SK-N-SH treated with all-trans-retinoic acid at 6 μM for 48 hours (cell line): ENCODE measurements at places on chromosomes 11 and 22.

DNA sequence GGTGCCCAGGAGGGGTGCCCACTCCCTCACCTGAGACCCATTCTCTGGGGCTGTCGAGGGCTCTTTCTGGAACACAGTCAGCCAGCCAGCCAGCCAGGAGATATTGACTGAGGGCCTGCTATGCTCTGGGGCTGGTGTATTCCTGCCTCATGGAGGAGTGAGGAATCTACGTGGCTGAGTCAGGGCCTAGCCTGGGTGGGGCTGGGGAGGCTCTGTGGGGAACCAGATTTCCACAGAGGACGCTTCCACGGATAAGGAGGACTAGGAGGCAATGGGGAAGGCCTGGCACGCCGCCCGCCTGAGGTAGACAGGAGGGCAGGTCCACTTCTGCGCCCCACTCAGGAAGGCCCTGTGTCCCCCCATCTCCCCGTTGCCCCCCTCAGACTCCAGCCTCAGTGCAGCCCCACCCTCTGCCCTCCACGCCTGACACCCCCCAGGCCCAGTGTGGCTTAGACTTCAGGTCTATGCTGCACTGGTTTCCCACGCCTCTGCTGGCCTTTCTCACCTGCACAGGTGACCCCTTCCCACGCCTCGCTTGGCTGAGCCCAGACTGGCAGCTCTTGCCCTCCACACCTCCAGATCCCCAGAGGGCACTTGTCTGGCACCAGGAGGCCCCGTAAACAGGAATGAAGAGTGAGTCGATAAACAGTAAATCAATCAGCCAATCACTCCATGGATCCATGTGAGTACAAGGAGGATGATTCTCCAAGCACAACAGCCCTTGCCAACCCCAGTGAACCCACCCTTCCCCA, 37.5 kb downstream of the MACROD1 start:
- ATAC-seq: no peak

GRCh38 chr11:7098235-7098832, 9.5 kb downstream of the RBMXL2 start:
- ATAC-seq: peak; percentile 88

GRCh38 chr11:128226106-128226716, 361.1 kb downstream of the ETS1 start:
- ATAC-seq: no peak

DNA sequence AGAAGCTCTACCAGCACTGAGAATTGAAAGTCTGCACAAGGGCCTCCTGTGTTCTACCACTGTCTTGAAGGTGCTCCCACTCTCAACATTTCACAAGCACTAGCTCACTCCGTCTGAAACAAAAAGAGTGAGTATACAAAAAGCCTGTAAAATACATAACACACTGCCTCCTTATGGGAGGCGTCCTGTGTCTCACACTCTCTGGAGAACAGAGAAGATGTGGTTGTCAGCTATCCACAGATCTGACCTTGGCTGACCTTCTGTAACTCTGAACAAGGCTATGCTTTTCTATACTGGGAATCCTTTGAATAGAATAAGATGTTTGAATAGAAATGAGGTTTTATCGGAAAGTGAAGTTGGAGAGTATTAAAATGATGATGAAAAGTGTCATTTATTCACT, 171.3 kb upstream of the TMEM45B start:
- no peak for ATAC-seq

DNA sequence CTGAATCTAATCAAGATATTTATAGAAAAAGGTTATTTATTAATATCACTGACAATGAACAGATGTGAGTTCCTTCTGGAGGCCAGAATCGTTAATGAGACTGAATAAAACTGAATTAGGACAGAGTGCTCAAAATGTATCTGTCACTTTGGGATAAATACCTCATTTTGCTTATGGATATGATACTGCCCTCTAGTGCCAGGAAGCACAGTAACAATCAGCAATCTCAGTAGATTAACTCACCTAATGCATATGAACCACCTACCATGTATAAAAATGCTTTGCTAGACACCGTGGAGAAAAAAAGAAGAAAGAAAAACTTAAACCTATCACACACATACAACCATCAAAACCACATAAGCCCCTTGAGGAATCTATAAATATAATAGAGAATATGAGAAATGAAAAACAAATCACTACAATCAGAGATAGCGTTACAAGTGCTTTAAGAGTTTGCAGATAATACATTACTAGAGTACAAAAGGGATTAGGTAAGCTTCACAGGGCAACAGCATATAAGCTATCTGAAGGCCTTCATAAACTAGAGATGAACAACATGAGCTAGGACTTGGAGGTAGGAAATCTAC, 117.4 kb downstream of the SGSM3 start:
- ATAC-seq: peak; percentile 58

DNA sequence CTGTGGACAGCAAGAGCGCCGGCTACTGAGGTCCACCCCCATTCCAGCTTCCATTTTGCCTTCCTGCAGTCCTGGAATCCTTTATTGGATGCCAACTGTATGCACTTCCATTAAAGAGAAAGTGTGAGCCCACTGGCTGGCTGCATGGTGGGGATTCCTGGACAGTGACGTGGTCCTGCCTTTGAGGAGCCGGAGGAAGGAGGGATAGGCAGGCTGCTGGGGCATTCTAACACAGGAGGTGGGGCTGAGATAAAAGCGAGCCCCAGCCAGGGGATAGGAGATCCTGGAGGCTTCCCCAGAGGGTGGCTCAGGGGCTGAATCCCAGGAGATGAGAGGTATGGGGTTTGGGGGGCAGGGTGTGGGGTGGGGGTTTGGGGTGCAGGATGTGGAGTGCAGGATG, 984.7 kb downstream of the BRD1 start:
- no peak for ATAC-seq

GRCh38 chr22:41699264-41700107, at the start of gene MEI1:
Gene MEI1 (plus strand): TSS chr22:41699503. CDS start chr22:41699539, 36 bp downstream.
- no peak for ATAC-seq

- ATAC-seq: no peak
These were observed 324.0 kb upstream of the PLET1 start for GRCh38 chr11:112584672-112585071.

DNA sequence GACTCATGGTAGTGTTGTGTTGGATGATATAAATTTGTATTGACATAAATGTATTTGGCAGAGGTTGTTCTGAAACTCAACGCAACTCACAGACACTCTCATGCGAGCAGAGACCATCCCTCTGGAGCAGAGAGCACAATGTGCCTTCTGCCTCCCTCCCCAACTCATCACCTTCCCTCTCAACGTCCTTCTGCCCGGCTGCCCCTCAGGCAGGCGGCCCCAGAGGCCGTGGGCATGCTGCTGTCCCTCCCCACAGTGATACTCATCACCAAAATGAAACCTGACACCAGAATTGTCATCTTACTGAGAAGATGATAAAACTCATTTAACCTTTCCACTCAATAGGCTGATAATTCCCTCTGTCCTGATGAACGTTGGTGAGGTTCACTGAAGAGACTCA, 260.6 kb downstream of the ETS1 start:
- ATAC-seq: no peak

DNA sequence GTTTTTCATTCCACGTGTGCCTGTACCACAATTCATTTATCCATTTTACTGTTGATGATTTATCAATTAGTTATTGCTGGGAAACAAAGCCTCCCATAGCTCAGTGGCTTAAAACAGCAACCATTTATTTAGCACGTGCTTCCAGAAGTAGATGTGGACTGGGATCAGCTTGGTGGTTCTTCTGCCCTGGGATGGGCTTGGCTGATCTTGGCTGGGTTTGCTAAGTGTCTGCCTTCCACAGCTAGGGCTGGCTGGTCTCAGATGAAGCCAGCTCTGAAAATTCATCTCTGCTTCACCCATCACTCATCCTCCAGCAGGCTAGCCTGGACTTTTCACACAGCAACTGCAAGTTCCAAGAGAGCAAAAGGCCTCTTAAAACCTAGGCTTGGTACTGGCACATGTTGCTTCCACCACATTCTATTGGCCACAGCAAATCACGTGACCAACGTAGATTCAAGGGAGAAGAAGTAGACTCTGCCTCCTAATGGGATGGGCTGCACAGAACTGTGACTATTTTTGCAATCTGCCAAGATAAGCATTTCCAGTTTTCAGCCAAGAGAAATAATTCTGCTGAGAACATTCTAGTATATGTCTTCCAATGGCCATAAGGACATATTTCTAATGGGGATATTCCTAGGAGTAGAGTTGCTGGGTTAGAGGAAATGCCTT, 124.9 kb downstream of the MN1 start:
- no peak for ATAC-seq

GRCh38 chr11:35039076-35039475, 99.9 kb upstream of the CD44 start:
- no peak for ATAC-seq

DNA sequence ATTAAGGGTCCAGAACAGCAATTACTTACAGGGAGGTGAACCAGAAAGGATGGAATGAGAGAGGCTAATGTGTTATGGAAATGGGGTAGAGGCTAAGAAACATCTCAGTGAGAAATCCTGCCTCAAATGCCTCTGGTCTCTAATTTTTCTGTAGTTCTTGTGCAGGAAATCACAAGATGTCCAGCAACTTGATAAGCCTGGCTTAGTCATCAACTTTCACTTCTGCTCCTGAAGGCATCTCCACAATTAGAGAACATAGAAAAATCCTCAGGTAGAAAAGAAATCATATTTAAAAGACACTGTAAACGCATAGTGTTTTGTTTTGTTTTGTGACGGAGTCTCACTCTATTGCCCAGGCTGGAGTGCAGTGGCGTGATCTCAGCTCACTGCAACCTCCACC, 18.7 kb downstream of the MRGPRX4 start:
- no peak for ATAC-seq

DNA sequence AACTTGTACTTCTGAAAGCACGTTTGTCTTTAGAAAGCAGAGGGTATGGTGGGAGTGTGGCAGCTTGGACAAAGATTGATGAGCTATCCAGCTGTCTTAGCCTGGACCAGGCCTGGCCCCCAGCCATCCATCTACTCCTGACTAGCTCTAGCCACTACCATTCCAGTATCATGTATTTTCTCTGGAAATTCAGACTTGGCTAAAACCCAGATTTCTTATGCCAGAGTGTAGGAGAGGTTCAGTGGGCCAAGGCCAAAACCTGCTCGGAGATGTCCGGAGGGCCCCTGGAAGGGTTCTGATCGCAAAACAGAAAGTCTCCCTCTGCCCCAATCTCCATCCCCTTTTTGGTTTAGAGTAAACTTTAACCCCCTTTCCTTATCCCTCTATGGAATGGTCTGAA, 24.8 kb upstream of the MTCH2 start:
- no peak; the same call in 2 of the 3 replicates for ATAC-seq

DNA sequence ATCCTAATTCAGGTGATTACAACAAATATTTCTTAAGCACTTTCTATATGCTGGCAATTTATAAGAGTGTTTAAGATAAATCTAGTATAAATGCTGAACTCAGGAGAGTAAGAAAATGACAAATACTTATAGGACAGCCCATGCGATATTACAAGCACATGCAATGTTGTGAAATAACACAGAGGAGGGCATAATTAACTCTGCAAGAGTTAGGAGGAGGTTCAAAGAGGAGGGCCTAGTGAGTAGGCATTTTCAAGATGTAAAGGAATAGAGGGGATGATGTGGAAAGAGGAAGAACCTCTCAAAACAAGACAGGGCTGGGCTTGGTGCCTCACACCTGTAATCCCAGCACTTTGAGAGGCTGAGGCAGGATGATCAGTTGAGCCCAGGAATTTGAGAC, 37.1 kb upstream of the IL17RA start:
- ATAC-seq: no peak

- peak; percentile 89 for ATAC-seq
These were observed 6.3 kb upstream of the SYNGR1 start for GRCh38 chr22:39343259-39344045.

DNA sequence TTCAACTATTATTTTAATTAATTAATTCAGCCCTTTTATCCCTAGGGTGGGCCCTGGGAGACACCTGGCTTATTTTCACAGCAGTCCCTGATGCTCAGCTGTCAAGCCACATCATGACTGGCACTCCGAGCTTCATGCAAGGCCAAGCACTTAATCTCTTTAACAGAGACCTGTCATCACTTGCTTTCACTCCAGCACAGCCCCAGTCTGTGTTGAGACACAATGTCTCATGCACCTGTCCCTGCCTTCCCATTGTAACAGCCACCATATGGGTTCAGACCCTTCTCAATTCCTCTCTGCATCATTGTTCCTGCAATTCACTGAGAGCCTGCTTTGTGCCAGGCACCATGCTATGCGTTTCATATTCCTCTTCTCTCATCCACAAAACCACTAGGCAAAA, 222.2 kb upstream of the TENM4 start:
- no peak for ATAC-seq

DNA sequence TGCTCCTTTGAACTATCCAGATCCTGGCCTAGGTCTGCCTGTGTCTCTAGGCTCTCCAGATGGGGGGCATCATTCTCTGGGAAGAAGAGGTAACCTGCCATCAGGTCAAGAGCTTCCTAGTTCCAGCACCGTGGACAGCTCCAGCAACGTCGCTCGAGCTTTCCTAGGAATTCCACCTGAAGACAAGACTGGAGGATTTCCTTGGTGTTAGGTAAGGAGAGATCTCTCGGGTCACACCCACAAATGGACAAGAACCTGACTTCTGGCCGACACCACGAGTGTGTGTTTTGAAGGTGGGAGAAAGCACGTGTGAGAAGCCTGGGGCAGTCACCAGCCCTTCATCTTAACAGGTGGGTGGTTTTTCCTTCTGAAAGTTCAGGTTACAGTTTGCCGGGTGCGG, 1.2 kb downstream of the PRG3 start:
- ATAC-seq: no peak

DNA sequence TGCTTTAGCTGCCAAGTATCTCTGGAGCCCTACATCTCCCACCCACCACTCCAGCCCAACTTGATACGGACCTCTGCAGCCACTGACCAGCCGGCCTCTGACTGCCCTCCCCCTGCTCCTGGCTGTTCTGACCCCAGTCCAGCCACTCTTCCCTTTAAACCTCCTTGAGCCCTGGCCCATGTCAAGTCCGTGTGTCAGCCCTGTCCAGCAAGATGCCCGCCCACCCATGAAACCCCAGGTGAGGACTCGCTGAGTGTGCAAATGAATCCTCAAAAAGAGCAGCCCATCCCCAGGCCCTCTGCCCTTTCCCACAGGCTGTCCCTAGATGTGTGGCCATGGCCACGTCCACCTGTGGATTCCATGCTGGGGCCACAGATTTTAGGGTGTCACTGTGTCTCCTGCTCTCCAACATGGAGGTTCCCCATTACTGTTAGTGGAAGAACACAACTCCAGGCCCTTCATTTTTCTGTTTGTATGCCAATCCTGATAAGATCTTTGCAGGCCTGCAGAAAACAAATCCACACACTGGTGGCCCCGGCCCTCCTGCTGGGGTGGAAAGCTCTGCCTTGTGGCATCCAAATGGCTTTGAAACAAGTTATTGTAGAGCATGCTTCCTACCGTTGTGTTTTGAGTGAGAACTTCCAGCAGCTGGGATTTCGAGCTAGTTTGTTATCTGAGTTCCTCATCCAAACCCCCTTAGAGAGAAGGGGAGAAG, 22.7 kb upstream of the ADORA2A start:
- no peak for ATAC-seq
